Stimulated activated CD8-positive, alpha-beta memory T cell treated with anti-CD3 and anti-CD28 coated beads, Interleukin-2, amount 100 ng/mL, for 1 hour (primary cell): ENCODE measurements at places on chromosomes 13 and 19.

DNA sequence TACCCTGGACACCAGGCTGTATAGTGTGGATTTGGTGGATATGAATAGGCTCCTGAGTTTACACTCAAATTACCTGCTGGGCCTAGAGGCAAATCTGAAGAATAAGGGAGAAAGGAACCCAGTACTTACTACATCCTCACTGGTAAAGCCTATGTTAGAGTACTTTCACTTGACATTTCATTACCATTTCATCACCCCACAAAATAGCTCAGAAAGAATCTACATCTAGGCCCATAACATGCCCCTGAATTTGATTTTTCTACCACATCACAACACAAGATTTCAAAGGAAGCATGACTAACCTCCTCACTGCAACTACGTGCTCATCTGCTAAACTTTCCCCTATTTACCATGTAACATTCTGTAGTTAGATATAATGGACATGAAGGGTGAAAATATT is 43.3 kb downstream of the VWA8 start:
- no peak for DNase-seq

DNA sequence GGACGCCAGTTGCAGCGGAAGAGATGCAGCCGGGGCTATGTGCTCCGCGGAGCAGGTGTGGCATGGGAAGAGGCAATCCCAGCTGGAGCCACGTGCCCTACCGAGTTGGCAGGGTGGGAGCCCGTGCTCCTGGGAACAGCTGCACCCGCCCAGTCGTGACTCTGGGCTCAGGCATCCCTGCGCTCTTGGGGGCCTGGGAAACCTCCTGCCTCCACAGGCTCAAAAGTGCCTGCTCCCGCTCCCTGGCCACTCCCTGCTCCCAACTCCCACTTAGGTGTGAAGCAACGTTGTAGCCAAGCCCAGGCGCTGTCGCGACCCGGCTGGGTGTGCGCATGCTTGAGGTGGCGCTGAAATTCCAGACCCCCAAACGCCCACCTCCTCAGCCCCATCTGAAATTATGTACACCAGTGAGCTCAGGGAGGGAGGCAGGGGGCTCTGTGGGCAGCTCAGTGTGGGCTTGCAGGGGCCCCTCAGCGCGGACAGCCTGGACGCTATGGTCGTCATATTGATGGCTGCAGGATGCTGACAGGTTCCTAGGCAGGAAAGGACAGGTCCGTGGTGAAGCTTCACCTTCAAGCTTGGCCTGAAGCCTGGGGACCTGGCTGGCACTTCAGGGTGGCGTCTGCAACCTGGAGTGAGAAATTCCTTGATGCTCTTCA is 429.9 kb downstream of the SLITRK1 start:
- no peak for DNase-seq

- no peak for DNase-seq
These were observed 163.0 kb upstream of the DACH1 start for GRCh38 chr13:72029981-72030380.

DNA sequence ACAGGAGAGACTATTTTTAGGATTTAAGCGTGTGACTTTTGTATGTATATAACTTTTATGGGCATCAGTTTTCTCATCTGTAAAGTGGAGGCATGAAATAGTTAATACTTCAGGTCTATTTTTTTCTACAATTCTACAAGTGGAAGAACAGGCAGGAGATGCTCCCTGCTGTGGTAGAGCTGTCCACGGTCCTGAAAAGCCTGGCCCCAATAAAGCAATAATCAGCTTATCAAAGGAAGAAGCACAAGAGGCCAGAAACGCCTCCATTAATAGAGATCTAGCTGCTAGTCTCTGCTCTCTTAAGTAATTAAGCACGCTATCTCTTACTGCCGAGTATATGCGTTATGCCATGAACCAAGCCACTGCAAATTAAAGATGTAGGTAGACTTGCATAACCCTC is 28.0 kb upstream of the WASF3 start:
- no peak for DNase-seq

DNA sequence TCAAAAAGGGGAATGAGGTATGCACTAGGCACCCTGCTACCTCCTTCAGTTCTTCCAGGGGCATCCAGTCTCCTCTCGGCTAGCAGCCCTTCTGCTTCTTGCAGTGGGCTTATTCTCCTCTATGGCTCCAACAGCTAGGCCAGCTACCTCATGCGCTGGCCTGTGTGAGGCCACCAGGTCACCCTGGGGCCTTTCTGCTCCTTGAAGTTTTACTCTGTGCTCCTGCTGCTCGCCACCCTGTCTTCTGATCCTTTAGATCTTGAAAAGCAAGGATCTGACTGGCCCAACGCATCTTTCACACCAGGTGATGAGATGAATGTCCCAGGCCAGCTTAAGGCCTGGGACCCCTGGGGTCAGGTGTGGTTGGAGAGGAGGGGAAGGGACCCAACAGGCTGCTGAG is 66.2 kb downstream of the RUBCNL start:
- DNase-seq: no peak

DNA sequence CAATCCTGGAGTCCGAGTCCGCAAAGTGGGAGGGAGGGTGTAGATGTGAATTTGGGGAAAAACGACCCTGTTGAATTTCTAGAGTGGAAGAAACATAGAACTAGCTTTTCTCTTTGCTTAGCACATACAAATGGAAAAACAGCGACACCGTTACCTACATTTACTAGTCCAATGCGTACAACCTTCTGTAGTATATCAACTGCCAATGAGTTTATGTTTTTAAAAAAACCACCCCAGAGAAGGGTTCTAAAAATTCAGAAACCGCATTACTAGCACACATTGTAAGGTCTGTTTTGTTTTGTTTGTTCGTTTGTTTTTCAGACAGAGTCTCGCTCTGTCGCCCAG is 332 bp upstream of the SUPT20H start:
- DNase-seq: no peak

- DNase-seq: no peak
These were observed 1781.7 kb upstream of the PRR20A start for GRCh38 chr13:55359067-55359466.

GRCh38 chr13:109012115-109012514 is 382.7 kb downstream of the MYO16 start:
- no peak for DNase-seq

GRCh38 chr19:15463861-15464371 is 428 bp downstream of the RASAL3 start:
- peak; percentile 54 for DNase-seq

GRCh38 chr19:10866495-10866894 is 4.9 kb upstream of the CARM1 start:
- DNase-seq: no peak

GRCh38 chr19:11339254-11340098 is at the start of gene RAB3D:
RAB3D (minus strand) TSS chr19:11339657; CDS start chr19:11337399, 2,258 bp downstream.
- DNase-seq: peak; percentile 62

GRCh38 chr19:33374236-33374714 is 766 bp downstream of the CEBPG start:
- no peak for DNase-seq

DNA sequence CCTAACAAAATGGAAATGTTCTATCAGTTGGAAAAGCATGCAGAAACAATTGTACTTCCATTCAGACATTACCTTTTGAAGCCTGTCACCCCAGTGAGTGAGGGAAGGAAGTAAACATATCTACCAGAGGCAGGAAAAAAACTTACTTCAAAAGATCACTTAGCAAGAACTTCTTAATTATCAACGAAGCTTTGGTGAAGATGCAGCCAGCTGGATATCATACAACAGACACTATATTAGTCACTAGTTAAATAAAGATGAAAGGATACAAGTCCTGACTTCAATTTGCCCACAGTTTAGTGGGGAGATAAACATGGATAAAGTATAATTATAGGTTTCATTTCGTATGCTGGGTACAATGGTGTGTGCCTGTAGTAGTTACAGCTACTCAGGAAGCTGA is 148.8 kb downstream of the TNFRSF19 start:
- DNase-seq: no peak

DNA sequence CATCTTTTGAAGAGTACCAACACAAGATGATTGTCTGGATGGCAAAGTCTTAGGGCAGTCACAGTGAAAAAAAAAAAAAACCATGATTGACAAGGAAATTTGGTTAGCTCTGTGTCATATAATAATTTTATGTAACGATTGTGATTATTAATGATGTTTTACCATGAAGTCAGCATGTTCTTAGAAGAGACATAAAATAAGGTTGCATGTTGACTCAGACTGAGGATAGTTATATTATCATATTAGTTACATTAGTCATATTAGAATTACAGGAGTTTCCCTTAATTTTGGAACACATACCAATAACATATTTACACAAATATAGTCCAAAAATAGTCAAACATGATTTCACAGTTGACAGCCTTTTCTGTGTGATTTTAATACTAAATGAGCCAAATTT is 5.7 kb downstream of the ZNF431 start:
- no peak for DNase-seq
